Memory B cell (primary cell): ENCODE measurements at places on chromosomes 5 and 9.

DNA sequence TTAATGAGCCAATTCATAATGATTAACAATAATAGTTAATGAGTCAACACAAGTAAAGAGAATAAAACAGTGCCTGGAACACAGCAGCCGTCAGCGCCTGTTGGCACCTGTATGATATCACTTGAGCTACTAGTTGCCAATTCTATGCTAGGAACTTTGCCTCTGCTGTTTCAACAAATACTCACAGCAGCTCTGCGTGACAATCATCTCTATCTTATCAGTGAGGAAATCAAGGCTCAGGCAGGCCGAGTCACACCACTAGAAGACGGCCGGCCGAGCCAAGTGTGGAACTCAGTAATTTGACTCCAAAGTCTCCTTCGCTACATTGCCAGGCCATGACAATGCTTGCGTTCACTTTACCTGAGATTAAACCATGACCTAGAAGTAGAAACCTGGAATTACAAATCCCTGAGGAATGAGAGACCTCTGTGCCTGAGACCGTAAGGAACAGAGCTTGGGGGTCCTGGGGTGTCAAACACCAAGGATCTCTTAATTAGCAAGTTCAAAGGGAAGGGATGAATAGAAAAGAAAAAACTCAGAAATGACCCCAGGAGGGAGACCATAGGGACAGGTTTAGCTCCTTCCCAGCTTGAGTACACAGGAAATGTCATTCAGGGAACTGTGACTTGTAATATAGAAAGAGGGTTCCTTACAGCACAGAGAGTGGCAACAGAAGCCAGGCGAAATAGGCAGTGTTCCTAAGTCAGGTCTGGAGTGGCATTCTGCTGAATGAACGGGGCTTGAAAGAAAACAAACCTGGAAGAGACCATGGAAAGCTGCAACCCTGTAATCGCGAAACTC, 109.1 kb downstream of the SUSD1 start:
- no peak for DNase-seq

- no peak for DNase-seq
Observed at GRCh38 chr9:112112941-112113681, 62.0 kb downstream of the SUSD1 start.

GRCh38 chr5:66864240-66864884, 268.2 kb downstream of the MAST4 start:
- DNase-seq, result no peak

DNA sequence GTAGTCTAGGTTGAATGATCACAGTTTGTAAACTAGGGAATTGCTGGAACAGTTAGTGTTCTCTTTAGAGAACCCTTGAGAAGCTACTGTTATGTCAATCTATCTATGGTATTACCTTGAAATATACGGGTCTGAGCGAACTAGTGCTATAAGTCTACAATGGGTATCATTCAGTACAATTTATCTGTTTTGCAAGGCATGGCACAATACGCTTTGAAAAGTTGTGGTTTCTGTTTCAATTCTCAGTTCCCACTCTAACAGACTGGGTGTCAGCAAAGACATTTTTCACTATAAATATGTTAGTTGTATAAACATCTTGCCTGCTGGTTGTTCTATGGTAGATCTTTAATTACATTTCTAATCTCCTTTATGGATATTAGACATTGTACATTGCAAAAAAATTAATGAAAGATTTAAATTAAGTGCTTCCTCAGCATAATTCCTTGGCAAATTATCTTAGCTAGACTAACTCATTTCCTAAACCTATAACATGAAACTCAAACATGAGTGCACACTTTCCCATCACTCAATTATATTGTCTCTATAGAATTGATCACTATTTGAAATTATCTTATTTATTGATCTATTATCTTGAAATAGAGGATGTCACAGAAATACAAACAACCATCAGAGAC, 24.9 kb upstream of the SLCO6A1 start:
- no peak for DNase-seq

DNA sequence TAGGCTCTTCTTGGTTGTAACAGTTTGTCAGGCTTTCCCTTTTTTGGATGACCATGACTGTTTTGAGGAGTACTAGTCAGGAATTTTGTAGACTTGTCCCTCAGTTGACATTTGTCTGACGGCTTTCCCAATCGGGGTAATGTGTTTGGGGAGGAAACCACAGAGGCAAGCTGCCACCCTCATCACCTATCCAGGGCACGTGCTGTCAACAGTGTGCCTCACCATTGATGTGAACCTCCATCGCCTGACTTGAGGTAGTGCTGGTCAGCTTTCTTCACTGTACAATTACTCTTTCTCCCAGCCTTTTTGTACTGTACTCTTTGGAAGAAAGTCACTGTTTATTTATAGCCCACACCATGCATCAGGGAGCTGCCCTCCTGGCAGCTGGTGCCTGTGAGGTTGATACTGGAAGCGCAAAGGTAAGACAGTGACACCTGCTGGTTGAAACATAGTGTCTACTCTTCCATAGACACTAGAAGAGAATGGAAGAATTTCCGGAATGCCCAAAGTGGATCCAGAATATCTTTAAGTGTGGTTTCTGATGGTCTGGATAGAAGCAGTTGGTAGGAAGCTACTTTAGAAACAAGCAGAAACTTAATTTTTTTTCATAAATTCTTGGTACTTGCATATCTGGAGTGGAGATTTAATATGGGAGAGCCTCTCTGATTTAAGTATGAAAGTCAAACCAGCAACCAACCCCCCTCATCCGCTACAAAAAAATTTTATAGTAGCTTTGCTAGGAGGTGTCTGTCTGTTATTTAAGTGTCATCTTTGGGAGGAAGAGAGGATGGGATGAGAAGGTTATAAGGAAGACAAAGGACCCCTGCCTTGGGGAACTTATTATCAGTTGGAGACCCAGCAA, 69.3 kb downstream of the SNX30 start:
- DNase-seq, result peak; percentile 25

DNA sequence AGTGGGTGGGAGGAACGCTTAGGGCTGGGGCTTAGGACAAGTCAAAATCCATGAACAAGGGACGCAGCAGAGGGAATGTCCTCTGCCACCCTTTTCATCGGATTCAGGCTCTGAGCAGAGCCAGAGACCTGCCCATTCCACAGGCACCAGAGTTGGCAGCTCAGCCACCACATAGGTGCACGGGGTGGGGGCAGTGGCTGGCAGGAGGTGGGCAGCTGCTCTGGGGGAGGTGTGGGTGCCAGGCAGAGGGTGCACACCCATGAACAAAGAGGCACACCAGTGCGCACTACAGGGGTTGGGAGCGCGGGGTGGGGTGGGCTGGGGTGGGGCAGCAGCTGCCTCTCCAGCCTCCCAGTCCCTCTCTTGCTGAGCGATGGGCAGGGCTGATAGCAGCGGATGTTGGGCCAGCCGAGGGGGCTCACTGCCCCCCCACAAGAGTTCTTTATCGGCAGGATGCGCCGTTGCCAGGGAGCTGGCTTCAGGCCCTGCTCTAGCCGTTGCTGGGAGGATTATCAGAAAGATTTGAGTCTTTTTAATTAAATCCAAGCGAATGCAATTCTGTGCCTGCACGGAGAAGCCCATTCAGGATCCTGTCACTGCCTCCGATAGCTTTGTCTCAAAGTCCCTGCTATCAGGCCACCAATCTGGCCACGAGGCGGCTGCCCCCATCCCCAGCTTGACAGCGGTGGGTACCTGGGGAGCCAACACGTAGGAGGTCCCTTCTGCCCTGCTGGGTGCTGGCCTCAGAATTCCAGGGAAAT, 64.3 kb upstream of the LMX1B start:
- no peak for DNase-seq

DNA sequence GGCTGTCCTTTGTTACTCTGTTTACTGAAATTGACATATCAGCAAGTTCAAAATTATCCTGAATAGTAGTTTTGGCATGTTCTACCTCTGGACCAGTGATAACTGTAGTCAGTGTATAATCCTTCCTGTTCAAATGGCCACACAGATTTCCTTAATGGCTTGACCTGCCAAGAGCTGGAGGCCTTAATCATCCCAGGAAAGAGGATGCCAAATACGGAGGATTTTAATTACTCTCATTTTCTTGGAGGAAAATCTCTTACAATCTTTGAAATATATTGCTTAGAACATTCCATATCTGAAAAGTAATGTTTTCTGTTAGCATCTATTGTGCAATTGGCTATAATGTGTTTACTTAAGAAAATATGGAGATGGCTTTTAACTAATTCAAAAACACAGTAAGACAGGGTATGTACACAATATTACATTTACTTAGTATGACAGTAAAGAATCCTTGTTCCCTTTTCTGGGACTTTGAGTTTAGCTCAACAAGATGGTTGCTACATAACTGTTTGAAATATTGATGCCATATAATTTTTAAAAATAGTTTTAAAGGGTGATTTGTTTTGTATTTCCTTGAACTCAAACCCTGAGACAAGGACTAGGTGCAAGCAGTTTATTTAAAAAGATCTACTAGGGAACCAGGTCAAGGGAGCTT, 68.9 kb upstream of the SELENOP start:
- DNase-seq, result no peak

- DNase-seq, result no peak
Observed at GRCh38 chr5:35138232-35138631, 90.5 kb upstream of the AGXT2 start.

GRCh38 chr9:22595805-22596204, 149.2 kb downstream of the DMRTA1 start:
- no peak for DNase-seq

DNA sequence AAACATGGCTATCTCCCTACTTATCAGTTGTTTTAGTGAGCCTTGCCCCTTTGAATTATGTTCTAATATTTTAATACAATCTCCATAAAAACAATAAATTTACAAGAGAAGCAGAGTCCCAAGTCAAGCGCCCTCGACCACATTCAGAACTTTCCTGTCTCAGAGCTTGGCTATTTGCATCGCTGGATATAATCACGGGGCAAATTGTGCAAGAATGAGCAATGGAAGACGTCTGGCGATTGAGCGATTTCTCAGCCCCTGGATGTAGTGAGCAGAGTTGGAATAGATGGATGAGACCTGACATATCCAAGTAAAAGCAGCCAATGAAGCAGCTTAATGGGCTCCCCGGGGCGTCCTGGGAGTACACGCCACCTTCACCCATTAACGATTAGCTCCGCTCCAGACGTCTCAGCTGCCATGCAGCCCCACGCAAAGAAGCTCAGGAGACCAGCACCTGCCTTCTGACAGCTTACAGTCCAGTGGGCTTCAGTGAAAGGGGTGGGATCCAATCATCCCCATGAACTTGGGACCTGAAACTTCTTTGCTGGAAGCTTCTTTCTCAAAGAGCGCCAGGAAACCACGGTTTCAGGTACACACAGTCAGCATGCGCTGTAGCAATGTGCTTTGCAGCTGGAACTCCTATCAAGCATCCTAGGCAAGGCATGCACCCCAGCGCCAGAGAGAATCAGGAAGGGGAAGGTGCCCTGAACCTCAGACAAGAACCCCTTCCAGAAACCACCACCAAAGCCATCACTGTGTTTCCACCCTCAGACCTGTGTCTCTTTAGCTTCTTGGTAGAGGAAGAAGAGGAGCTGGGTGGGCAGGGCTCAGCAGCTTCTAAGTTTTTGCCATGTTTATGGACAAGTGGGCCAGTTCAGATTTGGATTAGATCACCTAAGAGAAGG, 92.0 kb upstream of the IRX4 start:
- DNase-seq, result no peak

DNA sequence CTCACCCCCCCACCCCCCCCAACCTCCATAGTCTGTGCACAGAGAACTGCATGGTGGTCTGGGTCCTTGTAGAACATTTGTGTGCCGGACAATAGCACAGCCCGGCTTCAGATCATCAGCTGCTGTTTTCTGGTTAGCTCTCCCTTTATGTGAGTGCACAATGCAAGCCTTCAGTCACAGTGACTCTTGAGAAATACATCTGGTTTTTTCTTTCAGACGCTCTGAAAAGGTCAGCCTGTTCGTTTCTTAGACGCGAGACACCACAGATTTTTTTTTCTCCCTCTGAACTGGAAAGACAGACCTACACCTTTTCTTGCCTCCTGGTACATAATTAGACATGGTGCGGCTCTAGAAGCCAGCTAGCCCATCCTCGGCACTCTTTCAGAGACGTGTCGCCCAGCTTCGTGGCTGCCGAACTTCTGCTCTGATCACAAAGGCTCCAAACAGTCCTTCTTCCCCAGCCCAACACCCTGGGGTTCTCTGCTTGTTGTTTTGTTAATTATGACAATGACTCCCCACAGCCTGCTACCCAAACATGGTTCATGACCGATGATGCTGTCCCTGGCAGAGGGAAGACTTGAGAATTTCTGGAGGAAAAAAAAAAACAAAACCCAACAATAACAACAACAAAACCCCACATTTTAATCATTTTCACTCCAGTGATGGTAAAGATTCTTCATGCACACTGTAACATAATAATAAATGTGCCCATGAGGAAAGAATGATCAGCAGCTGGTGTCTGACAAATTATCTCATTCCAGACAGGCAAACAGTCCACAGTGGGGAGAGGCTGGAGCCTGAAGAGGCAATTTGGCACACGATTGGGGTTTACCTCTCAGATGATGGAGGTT, 241.4 kb upstream of the ZNF462 start:
- no peak for DNase-seq

- no peak for DNase-seq
Observed at GRCh38 chr5:77635067-77635916, 3.2 kb downstream of the OTP start.

DNA sequence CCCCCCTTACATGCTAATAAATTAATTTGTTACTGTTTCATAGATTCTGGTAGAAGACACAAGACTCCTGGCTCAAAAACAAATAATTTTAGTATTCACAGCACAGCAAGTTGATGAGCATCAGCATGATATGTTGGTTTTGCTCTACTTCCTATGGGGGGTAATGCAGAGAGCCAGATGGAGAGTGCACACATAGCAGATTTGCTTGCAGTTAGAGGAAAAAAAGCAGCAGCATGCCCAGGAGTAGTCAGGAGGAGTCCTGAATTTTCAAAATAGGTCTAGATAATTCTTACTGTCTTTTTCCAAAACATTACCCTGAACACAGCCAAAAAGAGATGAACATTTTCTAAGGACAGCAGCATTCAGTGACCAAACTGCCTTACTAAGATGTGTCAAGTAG, 261.3 kb downstream of the COX7C start:
- DNase-seq, result no peak

DNA sequence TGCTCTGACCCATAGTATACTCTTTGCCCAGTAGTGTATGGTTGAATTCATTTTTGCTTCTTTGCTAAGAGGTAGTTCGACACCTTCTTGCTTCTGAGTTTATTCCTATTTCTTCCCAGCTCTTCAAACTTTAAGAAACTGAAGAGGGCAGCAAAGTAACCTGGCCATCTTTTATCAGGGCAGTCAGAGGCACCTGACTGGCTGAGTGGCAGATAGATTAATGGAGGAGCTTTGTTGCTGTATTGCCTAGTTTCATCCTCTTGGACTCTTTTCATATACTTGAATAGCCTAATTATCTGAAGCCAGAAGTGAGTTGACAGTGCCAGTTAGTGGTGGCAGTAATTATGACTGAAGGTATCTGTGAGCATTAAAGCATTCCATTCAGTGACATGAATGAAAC, 82.5 kb downstream of the UHRF2 start:
- no peak for DNase-seq

- DNase-seq, result no peak
Observed at GRCh38 chr5:88190106-88190834, 78.4 kb downstream of the TMEM161B start.

- DNase-seq, result no peak
Observed at GRCh38 chr5:141969783-141970771, 1.2 kb downstream of the RNF14 start.

- DNase-seq, result peak; percentile 68
Observed at GRCh38 chr9:121074370-121075250, at the start of gene CNTRL. CNTRL (plus strand) TSS chr9:121074955; CDS start chr9:121088327, 13,372 bp downstream.
